Caco-2 (cell line): ENCODE measurements at places on chromosomes 5 and 9. TPM values are rescaled to one million over a fixed set of nuclear protein-coding genes. Genes with fewer than 3 reads are reported as not detected.

- DNase-seq, result no peak
These were observed 314.7 kb downstream of the MLLT3 start for GRCh38 chr9:20307621-20308020.

- DNase-seq, result no peak
These were observed 116.0 kb downstream of the KCNN2 start for GRCh38 chr5:114477816-114478334.

DNA sequence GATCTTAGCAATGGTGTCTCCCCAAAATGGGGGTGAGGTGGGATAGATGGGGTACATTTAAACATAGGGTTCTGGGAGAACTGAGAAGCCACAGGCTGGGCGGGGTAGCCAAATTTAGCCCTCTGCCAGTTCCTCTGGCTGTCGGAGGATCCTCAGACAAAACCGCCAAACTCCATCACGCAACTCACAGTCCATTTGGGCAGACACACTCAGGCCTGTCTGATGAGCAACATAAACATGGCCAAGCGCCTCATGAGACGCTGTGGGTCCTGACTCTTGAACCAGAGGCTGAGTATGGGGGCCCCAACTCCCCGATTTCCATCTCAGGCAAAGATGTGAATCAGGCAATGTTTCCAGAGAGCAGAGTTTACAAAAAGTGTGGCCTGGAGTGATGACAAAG is 162.3 kb downstream of the FGF18 start:
- DNase-seq, result no peak

Gene SLC46A2
- total RNA-seq, result not detected in 2 replicates

Gene SPATA31A7
- total RNA-seq, result not detected in 2 replicates
